ENCODE measurements at places on chromosomes 5 and 9. TPM values are rescaled to one million over a fixed set of nuclear protein-coding genes. Genes with fewer than 3 reads are reported as not detected.

DNA sequence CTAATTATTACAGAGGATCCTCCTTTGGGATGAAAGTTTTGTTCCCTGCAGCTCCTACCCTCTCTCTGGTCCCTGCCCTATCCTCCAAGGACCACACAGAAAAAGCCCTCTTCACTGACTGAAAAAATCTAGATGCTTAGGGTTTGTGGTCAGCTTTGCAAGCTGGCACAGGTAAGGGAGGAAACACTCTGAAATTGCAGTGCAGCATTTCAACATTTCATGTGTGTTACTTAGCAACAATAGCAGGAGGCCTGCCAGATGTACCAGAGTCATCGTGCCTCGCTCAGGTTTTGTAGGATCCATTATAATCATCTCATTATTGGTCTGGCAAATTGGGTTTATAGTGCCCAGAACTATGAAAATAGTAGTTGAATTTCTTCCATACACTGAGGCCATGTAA is 109.5 kb downstream of the PALM2AKAP2 start:
- peaks cover 14% of the 10 kb centered on the region for H3K4me1 ChIP-seq
- DNase-seq, result no peak
- no peak overlapping the region for H3K27ac ChIP-seq
- no peak overlapping the region for H3K4me3 ChIP-seq
- H3K36me3 ChIP-seq, result no peaks in the 10 kb centered on the region
- H3K27me3 ChIP-seq, result no peaks in the 10 kb centered on the region

DNA sequence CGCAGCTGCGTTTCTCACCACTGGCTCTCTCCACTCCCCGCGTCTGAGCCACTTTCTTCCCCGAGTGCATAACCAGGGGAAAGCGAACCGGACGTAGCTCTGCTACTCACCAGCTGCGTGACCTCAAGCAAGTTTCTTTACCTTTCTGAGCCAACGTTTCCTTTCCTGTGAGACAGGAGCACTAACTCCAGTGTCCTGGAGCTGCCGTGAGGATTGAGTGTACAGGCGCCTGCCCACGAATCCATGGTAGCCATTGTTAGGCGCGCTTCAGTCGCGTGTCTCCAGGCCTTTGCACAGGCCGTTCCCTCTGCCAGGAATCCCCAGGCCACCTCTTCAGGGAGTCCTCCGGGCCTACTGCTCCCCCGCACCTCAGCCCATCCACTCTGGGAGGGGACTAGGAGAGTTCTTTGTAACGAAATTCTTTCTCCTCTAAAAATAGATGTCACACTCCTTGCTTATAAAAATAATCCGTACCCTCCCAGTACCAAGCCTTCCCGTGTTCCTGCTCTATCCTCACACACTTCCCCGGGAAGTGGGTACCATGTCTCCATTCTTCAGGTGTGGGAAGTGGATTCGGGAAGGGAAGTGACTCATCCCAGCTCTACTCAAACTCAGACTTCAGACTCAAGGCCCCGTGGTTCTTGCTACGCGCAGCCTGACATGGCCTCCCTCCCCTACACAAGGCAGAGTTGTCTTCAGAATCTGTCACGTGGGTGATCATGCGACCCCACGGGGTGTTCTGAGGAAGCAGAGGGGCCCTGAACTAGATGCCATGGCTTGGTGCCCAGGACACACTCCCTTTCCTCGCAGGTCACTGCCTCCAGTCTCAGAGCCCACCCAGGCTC is 16.1 kb upstream of the CRB2 start:
- no peaks in the 10 kb centered on the region for H3K27me3 ChIP-seq
- peak overlapping the region; percentile 99 for H3K27ac ChIP-seq
- H3K4me3 ChIP-seq, result peak overlapping the region; percentile 74
- H3K4me1 ChIP-seq, result peaks cover 46% of the 10 kb centered on the region
- peak; percentile 87 for DNase-seq

DNA sequence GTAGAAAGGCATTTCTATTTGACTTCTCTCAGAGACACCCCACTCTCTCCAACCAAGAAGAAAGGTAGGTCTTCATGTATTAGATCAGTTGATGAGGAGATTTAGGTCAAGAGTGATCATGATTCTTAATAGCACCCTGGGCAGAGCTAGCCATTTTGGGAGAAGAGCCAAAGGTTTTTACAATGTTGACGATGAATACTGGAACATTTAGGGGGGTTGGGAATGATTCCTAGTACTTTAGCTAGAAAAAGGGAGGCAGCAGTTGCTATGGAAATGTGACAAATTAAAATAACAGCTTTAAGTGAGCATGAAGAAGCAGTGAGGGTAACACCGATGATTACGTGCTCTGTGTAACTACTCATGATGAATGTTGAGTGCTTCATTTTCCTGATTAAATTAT is 9.5 kb upstream of the RPS23 start:
- no peak overlapping the region for H3K27ac ChIP-seq
- no peak for DNase-seq
- H3K27me3 ChIP-seq, result no peaks in the 10 kb centered on the region
- no peaks in the 10 kb centered on the region for H3K36me3 ChIP-seq
- H3K4me3 ChIP-seq, result no peak overlapping the region

- H3K4me3 ChIP-seq, result peak overlapping the region; percentile 67
- H3K4me1 ChIP-seq, result peaks cover 2% of the 10 kb centered on the region
- H3K27me3 ChIP-seq, result peaks cover 39% of the 10 kb centered on the region
- no peaks in the 10 kb centered on the region for H3K36me3 ChIP-seq
- peak; percentile 87 for DNase-seq
Measured at GRCh38 chr5:136080483-136081216, 51.9 kb downstream of the TGFBI start.

GRCh38 chr5:16669776-16670175 is 53.0 kb upstream of the RETREG1 start:
- no peaks in the 10 kb centered on the region for H3K36me3 ChIP-seq
- H3K4me1 ChIP-seq, result peaks cover 8% of the 10 kb centered on the region
- no peak overlapping the region for H3K27ac ChIP-seq

GRCh38 chr9:2017331-2018161 is 2.4 kb downstream of the SMARCA2 start:
- peak; percentile 79 for DNase-seq
- H3K36me3 ChIP-seq, result peaks cover 6% of the 10 kb centered on the region
- peaks cover 52% of the 10 kb centered on the region for H3K4me1 ChIP-seq
- H3K4me3 ChIP-seq, result peak overlapping the region; percentile 89

DNA sequence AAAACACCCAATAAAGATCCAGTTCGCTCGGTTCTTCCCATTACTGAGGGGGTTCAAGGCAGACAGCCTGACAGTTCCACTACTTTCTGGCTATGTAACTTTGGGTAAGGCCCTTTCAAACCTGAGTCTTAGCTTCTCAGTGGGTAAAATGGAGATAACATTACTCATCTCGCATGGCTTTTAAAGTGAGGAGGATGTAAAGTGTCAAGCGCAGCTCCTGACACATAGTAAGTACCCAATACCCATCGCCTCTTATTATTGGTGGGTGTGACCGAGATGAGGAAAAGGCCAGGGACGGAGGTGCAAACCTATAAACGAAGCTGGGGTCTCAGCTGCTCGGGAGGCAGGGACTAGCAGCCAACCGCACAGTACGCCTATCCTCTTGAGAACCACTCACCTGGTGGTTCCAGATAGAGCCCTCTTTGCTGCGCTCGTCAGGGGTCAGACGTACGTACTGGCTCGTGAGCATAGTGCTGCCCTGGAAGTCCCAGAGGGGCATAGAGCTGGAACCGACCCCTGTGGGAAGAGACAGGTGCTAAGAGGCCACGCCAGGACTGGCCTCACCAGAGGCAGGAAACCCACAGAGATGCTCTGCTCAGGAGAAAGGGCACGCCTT is 584 bp downstream of the LMAN2 start:
- DNase-seq, result no peak
- H3K27me3 ChIP-seq, result no peaks in the 10 kb centered on the region
- peaks cover 54% of the 10 kb centered on the region for H3K4me1 ChIP-seq
- peak overlapping the region; percentile 93 for H3K4me3 ChIP-seq
- peaks cover 20% of the 10 kb centered on the region for H3K36me3 ChIP-seq
- H3K27ac ChIP-seq, result peak overlapping the region; percentile 100

DNA sequence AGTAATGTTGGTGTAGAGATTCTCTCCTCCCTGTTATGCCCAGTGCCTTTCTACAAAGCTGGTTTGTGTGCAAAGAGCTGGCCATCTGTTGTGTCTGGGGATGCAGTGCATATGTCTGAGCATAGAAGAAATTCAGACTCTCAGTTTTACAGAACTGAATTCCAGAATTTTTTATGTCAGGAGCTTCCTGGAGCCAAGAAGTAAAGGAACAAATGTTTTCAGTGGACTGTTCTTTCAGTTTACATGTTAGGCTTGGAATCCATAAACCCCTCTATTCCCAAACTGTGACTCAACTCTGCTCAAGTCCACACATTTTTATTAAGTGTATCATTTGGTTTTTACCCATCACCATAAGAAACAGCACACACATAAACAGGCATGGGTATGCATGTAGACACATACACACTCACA is 366.0 kb downstream of the BRINP1 start:
- H3K36me3 ChIP-seq, result no peaks in the 10 kb centered on the region
- H3K4me3 ChIP-seq, result no peak overlapping the region
- no peak for DNase-seq
- H3K27me3 ChIP-seq, result no peaks in the 10 kb centered on the region
- no peaks in the 10 kb centered on the region for H3K4me1 ChIP-seq

DNA sequence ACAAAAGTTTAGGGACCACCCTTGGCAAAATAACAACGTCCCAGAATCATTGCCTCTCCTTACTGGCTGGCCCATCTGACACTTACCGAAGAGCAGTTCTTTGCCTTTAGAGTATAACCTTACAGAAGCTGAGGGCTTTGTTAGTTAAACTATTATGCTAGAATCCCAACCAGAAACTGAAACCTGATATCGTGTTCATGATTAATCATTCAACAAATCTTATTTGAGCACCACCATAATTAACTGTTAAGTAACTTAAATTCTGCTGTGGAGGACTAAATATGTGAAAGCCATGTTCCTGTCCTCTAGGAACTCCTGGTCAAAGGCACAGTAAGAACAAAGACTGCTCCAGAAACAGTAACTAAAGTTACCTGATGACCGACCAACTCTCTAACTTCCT is 104.9 kb downstream of the ARL15 start:
- no peak overlapping the region for H3K4me3 ChIP-seq
- H3K4me1 ChIP-seq, result peaks cover 4% of the 10 kb centered on the region
- no peak for DNase-seq
- no peak overlapping the region for H3K27ac ChIP-seq

Gene NFIB
- not detected for total RNA-seq

Data from activated CD8-positive, alpha-beta T cell treated with anti-CD3 and anti-CD28 coated beads for 36 hours (primary cell).